Stimulated activated CD8-positive, alpha-beta memory T cell treated with anti-CD3 and anti-CD28 coated beads, Interleukin-4, amount 100 ng/mL, for 1 hour (primary cell): ENCODE measurements at places on chromosomes 12 and 14.

DNA sequence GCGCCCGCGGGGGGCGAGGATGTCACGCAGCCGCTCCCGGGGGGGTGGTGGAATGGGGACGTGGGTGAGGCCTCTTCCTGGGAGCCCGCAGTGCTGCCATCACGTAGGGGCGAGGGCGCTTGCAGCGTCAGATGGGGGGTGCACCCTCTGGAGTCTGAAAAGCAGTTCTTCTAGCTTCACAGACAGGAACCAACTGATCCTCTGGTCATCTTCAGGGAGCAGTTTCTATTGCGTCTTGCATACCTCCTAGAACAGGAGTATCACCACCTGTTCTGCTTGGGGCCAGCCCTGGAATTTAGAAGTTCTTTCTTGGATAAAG lies 36.9 kb upstream of the PRIMA1 start:
- no peak for DNase-seq

GRCh38 chr12:119665164-119665929 lies 2.6 kb upstream of the PRKAB1 start:
- no peak for DNase-seq

DNA sequence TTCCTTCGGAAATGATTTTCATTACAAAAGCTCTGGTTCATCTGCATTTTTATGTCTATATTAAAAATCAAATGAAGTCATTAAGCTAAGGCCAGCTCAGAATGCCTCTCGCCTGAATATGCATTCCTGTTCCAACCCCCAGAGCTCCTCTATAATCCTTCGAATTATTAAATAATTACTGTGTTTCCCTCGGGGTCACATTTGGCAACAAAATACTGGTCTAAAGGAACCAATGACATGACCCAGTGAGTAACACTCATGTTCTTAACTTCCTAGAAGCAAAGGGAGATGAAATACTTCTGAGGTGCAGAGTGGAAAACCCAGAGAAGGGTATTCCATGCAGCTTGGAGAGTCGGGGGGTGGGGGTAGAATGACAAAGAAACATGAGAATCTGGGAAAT lies 68.3 kb downstream of the FOXN3 start:
- no peak for DNase-seq

DNA sequence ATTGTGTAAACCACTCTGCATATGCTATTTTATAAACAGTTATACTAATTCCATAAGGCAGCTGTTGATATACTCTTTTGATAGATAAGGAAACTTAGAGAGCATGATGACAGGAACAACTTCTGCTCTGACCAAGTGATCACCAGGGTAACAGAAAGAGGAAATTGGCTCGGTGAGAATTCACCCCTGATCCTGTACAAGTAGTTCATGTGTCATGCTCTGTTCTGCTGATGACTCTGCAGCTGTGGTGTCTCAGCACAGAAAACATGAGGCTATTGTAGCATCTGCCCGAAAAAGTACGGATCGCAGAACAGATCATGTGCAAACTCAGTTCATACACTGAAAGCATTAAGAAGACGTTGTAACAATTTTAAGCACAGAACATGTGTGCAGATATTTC lies 345.0 kb downstream of the LRIG3 start:
- DNase-seq, result no peak

GRCh38 chr12:22525426-22525825 lies 18.9 kb downstream of the C2CD5 start:
- no peak for DNase-seq

DNA sequence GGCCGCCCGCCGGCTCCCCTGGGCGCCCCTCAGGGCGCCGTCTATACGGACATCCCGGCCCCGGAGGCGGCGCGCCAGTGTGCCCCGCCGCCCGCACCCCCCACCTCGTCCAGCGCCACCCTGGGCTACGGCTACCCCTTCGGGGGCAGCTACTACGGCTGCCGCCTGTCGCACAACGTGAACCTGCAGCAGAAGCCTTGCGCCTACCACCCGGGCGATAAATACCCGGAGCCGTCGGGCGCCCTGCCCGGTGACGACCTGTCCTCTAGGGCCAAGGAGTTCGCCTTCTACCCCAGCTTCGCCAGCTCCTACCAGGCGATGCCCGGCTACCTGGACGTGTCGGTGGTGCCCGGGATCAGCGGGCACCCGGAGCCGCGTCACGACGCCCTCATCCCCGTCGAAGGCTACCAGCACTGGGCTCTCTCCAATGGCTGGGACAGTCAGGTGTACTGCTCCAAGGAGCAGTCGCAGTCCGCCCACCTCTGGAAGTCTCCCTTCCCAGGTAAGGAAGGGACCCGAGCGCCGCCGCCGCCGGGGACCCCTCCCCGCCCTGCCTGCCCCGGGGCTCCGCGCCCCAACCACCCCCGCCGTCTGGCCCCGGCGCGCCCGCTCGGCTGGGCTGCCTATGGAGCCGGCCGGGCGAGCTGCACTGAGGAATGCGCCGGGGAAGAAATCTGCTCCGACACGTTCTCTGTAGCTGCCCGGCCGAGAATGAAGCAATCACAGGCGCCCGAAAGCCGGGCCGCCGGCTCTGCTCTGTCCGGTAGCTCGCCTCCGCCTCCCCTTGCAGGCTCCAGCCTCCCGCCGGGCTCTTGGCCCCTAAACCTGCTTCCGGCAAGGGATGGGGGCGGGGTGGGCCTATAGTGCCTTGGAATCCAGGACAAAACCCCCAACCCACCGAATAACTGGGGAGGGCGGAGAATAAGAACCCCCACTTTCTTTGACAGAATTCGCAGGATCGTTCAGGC lies 794 bp downstream of the HOXC13 start:
- DNase-seq, result no peak

- DNase-seq, result no peak
Measured at GRCh38 chr12:55467836-55468235, 2.1 kb downstream of the OR6C70 start.

DNA sequence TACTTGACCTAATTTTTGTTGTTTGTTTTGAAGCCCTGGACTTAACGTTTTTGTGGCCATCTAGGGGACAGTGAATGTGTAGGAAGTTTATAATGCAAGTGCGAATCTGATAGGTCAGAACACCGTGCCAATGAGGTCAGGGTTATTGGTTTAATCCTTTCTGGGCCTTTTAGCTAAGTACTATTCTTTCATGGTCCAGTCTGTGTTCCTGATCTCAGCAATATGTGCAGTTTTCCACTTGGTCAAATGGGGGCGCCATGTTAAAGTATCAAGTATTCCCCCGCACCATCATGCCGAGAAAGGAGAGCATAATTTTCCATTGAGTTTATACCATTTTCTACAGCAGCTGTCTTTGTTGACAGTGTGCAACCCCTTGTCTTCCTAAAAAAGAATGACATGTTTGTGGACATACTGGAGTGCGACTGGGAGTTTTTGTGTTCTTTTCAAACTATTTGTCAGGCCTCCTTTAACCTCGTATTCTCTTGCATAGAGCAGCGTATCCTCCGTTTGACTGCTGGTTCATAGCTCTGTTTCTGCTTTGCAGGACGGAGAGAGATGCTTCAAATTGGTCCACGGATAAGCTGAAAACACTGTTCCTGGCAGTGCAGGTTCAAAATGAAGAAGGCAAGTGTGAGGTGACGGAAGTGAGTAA lies 1.3 kb downstream of the AHSA1 start:
- no peak for DNase-seq

GRCh38 chr12:4215229-4216186 lies 58.1 kb upstream of the CCND2 start:
- no peak for DNase-seq

DNA sequence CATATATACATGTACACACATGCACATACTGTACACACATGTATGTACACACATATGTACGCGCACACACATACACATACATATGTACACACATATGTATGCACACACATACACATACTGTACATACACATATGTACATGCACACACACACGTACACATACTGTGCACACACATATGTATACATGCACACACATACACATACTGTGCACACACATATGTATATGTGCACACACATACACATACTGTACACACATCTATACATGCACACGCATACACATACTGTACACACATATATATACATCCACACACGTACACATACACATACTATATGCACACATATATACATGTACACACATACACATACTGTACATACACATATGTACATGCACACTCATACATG lies 119.4 kb downstream of the ZFP36L1 start:
- DNase-seq, result no peak

GRCh38 chr14:39451811-39452210 lies 19.6 kb upstream of the FBXO33 start:
- DNase-seq, result no peak

DNA sequence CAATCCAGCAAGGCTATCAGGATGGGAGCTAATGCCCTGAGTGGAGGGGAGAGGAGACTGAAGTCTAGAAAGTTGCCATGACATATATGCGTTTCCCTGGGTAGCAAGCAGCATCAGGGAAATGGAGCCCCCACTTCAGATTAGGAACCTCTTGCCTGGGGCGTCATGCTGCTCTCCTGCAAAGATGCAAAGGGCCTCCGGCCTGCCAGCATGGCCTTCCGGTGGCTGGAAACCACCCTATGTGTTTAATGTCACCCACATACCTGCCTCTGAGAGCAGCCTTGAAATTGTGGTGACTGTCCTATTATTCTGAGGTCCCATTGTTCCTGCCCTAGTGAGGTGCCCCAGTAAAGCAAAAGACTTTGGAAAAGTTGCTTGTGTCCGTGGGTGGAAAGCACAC lies 10.0 kb upstream of the IFI27L2 start:
- no peak for DNase-seq

DNA sequence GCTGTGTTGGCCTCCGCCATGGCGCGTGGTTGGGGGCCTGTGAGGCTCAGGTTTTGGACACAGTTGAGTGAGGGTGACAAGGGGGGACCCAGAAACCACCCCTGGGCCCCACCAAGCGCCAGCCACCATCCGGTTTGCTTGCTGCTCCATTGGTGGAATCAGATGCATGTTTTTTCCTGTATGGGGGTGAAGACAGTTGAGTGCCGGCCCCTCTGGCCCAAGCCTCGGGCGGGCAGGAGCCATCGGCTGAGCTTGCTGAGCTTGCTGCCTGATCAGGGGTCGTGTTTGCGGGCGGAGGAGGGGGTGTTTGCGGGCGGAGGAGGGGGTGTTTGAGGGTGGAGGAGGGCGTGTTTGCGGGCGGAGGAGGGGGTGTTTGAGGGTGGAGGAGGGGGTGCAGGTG lies 6.4 kb downstream of the PGAM5 start:
- DNase-seq, result no peak

DNA sequence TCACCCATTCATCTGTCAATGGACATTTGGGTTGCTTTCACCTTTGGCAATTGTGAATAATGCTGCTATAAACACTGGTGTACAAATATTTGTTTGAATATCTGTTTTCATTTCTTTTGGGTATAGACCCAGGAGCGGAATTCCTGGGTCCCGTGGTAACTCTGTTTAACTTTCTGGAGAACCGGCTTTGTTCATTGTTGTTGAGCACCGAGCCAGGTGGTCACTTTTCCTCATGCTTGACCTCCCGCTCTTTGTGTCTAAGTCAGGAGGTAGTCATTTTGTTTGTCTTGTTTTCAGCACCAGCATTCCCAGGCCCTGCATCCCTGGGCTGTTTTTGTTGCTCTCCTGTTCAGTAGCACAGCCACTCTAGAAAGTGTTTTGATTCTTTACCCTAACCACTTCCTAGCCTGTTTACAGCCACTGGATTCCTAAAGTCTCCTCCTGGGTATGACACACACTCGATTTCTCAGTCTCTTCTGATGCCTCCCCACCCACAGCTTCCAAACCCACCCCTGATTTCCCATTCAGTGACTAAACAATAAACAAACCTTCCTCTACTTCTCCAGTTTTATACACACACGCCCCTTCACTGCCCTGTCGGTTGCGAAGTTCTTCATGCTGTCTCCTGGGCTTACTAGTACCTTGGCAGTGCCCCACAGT lies 37.9 kb downstream of the B4GALNT3 start:
- DNase-seq, result no peak

GRCh38 chr14:65079768-65080167 lies 22.5 kb downstream of the MAX start:
- no peak for DNase-seq

DNA sequence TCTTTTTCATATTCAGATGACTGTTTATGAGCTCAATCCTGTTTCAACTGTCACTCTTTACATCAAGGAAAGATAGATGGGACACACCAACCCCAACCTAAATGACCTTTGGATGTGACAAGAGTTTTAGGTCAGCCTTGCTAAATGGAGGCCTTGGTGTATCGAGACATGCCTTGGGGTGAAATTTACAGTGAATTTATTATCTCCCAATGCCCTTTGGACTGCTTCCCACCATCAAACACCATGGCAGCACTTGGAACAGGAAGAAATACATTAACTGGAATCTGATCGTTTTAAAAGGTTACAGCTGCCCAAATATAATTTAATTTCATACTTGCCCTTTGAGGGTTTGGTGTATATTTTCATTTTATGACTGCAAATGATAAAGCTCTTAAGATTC lies 327.6 kb downstream of the SOX5 start:
- no peak for DNase-seq

GRCh38 chr12:123659996-123660727 lies 10.8 kb upstream of the TCTN2 start:
- no peak for DNase-seq

- DNase-seq, result no peak
Measured at GRCh38 chr14:103008768-103009357, 48.5 kb downstream of the CDC42BPB start.

GRCh38 chr14:91317381-91318308 lies 73.1 kb upstream of the GPR68 start:
- peak; percentile 62 for DNase-seq
